Foreskin keratinocyte (primary cell): ENCODE measurements at places on chromosomes 7 and 10. TPM values are rescaled to one million over a fixed set of nuclear protein-coding genes. Genes with fewer than 3 reads are reported as not detected.

The SEMA4G gene
- polyA plus RNA-seq: 0.96 and 1.1 TPM in 2 replicates

The CPN1 gene
- polyA plus RNA-seq: not detected in 2 replicates

The VPS41 gene
- polyA plus RNA-seq: 6.8 and 6.9 TPM in 2 replicates

The ZNF655 gene
- 31.5 and 35.0 TPM in 2 replicates for polyA plus RNA-seq

The AOAH gene
- polyA plus RNA-seq: 0.09 and 0.10 TPM in 2 replicates

The ELFN1 gene
- 0.02 and 0.06 TPM in 2 replicates for polyA plus RNA-seq

The MMRN2 gene
- 2.8 and 4.9 TPM in 2 replicates for polyA plus RNA-seq

The CCSER2 gene
- polyA plus RNA-seq: 11.1 and 11.8 TPM in 2 replicates

The RSU1 gene
- polyA plus RNA-seq: 62.5 and 73.5 TPM in 2 replicates

The SYT15 gene
- 0.10 and 0.13 TPM in 2 replicates for polyA plus RNA-seq

The AZGP1 gene
- polyA plus RNA-seq: 0.33 and 0.59 TPM in 2 replicates

The KLF14 gene
- 0.02 and 0.04 TPM in 2 replicates for polyA plus RNA-seq

The DNAH11 gene
- polyA plus RNA-seq: under 0.01 TPM in 1 of 2 replicates, not detected in the other

The ITIH5 gene
- polyA plus RNA-seq: not detected in 2 replicates

The OR9A2 gene
- not detected in 2 replicates for polyA plus RNA-seq

The EPDR1 gene
- polyA plus RNA-seq: 0.06 TPM in 1 of 2 replicates, not detected in the other

The PON1 gene
- not detected in 2 replicates for polyA plus RNA-seq

The DNAJC2 gene
- polyA plus RNA-seq: 17.2 and 22.0 TPM in 2 replicates

The EN2 gene
- not detected in 2 replicates for polyA plus RNA-seq

The ABCB8 gene
- 46.2 and 47.3 TPM in 2 replicates for polyA plus RNA-seq

The RSPH10B2 gene
- polyA plus RNA-seq: not detected in 2 replicates

The PILRA gene
- polyA plus RNA-seq: 0.20 and 0.23 TPM in 2 replicates

The PTPRN2 gene
- polyA plus RNA-seq: not detected in 2 replicates

The CPA2 gene
- 0.48 and 0.60 TPM in 2 replicates for polyA plus RNA-seq

The RPA3 gene
- polyA plus RNA-seq: 87.0 and 110 TPM in 2 replicates

The CEP55 gene
- 28.2 and 42.3 TPM in 2 replicates for polyA plus RNA-seq

The SOSTDC1 gene
- polyA plus RNA-seq: 0.03 and 0.10 TPM in 2 replicates

The ST8SIA6 gene
- polyA plus RNA-seq: not detected in 2 replicates

The PNLIP gene
- not detected in 2 replicates for polyA plus RNA-seq

The TACC2 gene
- polyA plus RNA-seq: 20.5 and 21.9 TPM in 2 replicates

The CARD11 gene
- 12.5 and 14.6 TPM in 2 replicates for polyA plus RNA-seq
